GM19239 (cell line): ENCODE measurements at places on chromosomes 12 and 14.

GRCh38 chr12:43316520-43316919, 235.5 kb downstream of the ADAMTS20 start:
- DNase-seq = no peak

GRCh38 chr12:67876305-67876915, 112.8 kb upstream of the IFNG-AS1 start:
- no peak for DNase-seq

DNA sequence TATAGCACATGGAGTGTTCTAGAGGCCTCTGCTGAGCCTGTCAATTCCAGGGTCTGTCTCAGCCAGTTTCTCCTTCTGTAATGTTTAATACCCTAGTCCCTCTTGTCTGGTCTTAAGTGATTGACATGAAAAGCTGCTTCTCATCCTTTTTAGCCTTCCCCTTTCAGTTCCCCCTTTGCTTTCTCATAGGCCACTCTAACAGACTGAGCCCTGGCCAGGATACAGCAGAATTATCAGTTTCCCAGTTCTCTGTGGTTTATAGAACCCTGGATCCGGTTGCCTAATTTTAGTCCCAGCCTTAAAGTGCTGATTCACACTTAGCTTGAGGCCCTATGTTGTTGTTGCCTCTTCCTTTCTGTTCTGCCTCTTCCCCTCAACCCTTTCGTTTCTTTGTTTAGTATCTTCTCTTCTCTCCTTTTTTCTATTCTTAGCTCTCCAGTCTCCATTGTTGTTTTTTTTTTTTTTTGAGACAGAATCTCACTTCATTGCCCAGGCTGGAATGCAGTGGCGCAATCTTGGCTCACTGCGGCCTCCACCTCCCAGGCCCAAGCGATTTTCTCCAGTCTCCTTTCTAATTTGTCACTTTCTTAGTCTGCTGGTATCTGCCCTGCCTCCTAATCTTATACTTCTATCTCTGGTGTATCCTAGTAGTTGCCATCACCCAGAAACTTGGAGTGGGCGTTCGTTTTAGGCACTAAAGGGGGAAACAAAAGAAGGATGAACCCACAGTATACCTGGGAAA, 2.9 kb upstream of the BIN2 start:
- peak; percentile 53 for DNase-seq

- no peak for DNase-seq
Observed at GRCh38 chr14:69042787-69043444, 63.8 kb upstream of the ACTN1 start.

GRCh38 chr12:59382282-59383078, 213.3 kb upstream of the SLC16A7 start:
- DNase-seq = no peak

GRCh38 chr14:103057028-103057371, 349 bp downstream of the CDC42BPB start:
- peak; percentile 55 for DNase-seq

DNA sequence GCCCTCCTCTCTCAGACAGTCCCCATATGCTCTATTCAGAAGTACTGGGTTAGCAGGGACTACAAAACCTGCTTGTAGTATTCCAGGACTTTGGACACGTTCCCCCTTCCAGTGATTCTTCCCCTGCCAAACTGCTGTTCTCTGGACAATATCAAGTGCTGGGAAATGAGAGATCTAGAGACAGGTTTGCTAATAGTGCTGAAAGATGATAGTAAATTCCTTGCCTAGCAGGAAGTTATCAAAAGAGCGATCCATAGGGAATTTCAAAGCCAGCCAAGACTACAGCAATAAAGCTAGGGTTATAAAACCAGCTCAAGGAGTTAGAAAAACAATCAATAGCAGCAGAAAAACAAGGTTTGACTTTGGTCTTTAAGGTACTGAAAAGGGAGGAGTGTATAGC, 15.2 kb downstream of the SLC7A8 start:
- no peak for DNase-seq

GRCh38 chr14:53325176-53325806, 172.2 kb upstream of the DDHD1 start:
- DNase-seq = no peak

DNA sequence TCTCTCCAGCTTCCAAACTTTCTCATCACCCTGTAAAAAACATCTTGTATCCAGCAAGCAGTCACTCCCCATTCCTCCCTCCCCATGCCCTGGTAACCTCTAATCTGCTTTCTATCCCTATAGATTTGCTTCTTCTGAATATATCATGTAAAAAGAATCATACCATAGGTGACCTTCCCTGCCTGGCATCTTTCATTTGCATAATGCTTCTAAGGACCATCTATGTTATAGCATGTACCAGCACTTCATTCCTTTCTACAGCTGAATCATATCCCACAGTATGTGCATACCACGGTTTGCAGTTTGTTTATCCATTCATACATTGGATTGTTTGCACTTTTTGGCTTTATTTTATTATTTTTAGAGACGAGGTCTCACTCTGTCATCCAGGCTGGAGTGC, 22.9 kb upstream of the VPS37B start:
- DNase-seq = no peak

DNA sequence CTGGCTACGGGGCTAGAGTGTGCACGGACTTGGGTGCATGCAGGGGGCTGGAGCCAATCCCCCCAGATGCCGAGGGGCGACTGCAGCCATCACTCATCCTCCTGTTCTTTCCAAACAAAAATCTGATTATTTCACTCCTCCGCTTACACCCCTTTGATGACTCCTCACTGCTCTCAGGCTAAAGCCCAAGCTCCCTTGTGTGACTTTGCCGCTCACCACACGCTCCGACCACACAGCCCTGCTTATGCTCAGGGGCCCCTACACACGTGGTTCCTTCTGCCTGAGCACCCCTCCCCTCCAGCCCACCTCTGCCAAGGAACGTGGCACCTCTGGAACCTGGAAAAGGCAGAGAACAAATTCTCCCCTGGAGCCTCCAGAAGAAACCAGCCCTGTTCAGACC, 13.7 kb downstream of the CHFR start:
- DNase-seq = no peak

DNA sequence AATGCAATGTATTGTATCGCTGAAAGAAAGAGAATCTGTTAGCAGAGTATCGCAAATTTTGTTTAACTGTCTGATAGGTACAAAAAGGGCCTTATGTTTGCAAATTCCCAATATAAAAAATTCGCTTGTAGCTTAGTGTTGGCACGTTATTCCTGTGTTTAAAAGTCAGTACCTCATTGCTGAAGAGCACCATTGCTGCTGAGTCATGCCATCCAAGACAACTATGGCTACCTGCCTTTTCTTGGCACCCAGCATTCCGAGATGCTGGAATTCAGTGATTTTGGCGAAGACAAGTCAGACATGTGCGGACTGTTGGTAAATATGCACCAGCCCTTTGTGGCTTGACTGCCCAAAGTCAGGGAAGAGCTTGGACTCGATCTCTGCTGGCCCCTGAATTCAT, 149.5 kb upstream of the EEA1 start:
- no peak for DNase-seq

- DNase-seq = no peak
Observed at GRCh38 chr12:98374007-98374406, 141.4 kb upstream of the TMPO start.

- no peak for DNase-seq
Observed at GRCh38 chr12:227286-227915, 13.4 kb upstream of the SLC6A12 start.

GRCh38 chr14:101412739-101413138, 148.6 kb upstream of the DIO3 start:
- no peak for DNase-seq

DNA sequence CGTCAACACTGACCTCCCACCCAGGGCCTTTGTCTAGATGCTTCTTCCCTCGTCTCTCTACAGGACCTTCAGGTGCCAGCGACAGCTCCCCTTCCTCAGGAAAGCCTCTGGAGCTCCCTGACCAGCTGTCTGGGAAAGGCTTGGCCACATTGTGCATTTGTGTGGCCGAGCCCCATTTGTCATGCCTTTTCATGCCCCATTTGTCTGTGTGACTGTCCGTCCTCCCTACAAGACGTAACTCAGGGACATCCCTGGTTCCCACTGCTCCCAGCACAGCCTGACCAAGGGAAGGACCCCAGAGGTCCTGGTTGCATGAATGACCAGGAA, 23.8 kb downstream of the ZFYVE21 start:
- DNase-seq = no peak

DNA sequence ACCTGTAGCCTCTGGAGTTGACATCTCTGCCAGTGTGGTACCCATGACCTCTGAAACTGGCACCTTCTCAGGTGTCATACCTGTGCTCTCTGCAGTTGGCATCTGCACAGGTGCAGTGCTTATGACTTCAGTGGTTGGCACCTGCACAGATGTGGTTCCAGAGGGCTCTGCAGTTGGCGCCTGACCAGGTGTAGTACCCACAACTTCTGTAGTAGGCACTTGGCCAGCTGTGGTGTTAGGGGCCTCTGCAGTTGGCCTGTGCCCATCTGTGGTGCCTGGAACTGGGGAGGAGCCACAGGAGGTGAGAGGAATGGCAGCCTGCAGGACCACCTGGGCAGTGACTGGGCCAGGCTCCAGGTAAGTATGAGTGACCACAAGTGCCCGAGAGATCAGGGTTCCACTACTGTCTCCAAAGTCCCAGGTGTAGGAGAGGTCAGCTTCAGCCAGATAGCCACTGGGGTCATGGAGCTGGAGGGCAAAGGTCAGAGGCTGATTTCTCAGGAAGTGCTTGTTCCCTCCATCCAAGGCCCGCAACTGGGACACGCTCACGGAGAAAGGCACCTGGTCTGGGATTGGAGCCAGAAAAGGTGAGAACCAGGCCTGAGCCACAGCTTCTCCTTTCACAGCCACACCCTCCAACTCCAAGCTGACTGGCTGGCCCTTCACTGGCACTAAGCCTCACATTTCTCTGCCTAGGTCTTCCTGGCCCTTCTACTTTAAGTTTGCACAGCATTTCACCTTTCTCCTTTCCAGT, 8.6 kb downstream of the PMEL start:
- DNase-seq = no peak

DNA sequence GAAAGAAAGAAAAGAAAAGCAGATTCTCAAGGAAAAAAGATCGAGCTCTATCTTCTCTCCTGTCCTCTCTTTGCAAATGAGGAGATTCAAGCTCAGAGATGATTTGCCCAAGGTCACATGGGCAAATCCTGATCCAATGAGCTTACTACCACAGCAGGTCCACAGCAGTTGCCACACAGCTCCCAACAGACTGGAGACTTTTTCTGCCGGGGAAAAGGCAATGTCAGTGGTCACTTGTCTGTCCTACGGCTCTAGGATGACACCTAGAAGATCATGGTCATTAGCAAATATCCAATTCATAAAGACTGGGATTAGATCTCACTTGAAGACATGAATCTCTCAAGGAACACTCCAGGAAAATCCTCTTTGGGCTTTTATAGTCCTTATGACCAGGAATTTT, 58.8 kb downstream of the TTC7B start:
- DNase-seq = no peak

DNA sequence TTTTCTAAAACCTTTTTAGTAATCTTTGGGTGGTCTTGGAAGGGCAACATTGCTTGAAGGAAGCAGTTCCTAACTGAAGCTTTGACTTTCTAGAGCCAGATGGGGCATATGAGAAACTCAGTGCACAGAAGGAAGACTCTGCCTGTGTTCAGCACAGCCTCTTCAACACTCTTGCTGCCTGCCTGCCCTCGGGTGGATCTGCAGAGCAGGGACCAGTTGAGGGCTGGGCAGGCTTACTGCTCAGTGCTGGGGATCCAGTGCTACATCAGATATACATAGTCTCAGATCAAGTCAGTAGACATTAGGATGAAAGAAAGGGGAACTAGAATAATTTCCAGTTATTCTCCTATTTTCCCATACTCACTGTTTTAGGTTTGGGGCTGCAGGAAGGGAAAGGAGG, 29.5 kb upstream of the TMX1 start:
- no peak for DNase-seq

- DNase-seq = peak; percentile 24
Observed at GRCh38 chr12:106954462-106955376, 988 bp upstream of the TMEM263 start.

GRCh38 chr12:50057000-50057841, at the start of gene ASIC1:
ASIC1 (plus strand) TSS chr12:50057596; CDS start chr12:50058767, 1,171 bp downstream.
- peak; percentile 58 for DNase-seq
